ENCODE measurements at places on chromosomes 5 and 9. TPM values are rescaled to one million over a fixed set of nuclear protein-coding genes. Genes with fewer than 3 reads are reported as not detected.

DNA sequence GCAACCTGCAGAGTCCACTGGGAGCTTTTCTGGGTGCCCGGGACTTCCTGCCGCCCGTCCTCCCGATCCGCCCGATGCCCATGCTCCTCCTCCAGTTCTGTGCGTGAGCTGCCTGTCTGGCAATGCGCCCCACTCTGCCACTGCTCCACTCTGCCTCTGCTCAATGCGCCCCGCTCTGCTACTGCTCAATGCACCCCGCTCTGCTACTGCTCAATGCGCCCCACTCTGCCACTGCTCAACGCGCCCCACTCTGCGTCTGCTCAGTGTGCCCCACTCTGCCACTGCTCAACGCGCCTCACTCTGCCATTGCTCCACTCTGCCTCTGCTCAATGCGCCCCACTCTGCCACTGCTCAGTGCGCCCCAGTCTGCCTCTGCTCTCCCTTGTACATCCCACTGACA lies 436.0 kb downstream of the NR2F1-AS1 start:
- DNase-seq: peak; percentile 58
- H3K27me3 ChIP-seq: no peaks in the 10 kb centered on the region
- H3K27ac ChIP-seq: no peak overlapping the region
- no peaks in the 10 kb centered on the region for H3K36me3 ChIP-seq
- H3K4me3 ChIP-seq: no peak overlapping the region

GRCh38 chr9:81868145-81868544 lies 60.1 kb upstream of the SPATA31D4 start:
- H3K27ac ChIP-seq: no peak overlapping the region
- no peaks in the 10 kb centered on the region for H3K36me3 ChIP-seq
- DNase-seq: no peak
- no peak overlapping the region for H3K4me3 ChIP-seq
- no peaks in the 10 kb centered on the region for H3K27me3 ChIP-seq

DNA sequence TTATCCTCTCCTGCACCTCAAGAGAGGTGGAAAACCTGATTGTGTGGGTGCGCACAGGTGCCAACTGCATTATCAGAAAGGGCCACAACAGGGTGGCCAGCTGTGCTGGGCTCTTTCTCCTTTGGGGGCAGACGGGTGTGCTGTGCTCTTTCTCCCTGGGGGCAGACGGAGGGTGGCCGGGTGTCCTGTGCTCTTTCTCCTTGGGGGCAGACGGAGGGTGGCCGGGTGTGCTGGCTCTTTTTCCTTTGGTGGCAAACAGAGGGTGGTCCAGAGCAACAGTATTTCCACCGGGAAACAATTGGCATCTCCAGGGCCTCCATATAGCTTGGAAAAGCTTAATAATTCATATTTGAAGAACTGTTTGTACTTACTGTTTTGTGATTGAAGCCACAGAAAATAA lies 6.8 kb downstream of the LMX1B start:
- H3K36me3 ChIP-seq: no peaks in the 10 kb centered on the region
- no peak overlapping the region for H3K4me3 ChIP-seq
- H3K4me1 ChIP-seq: peaks cover 17% of the 10 kb centered on the region
- H3K27me3 ChIP-seq: peaks cover 92% of the 10 kb centered on the region
- H3K27ac ChIP-seq: no peak overlapping the region

- no peaks in the 10 kb centered on the region for H3K36me3 ChIP-seq
- H3K4me1 ChIP-seq: no peaks in the 10 kb centered on the region
- no peak overlapping the region for H3K4me3 ChIP-seq
- no peak overlapping the region for H3K27ac ChIP-seq
- no peak for DNase-seq
Measured at GRCh38 chr9:115414561-115414960, 296.6 kb upstream of the TNC start.

DNA sequence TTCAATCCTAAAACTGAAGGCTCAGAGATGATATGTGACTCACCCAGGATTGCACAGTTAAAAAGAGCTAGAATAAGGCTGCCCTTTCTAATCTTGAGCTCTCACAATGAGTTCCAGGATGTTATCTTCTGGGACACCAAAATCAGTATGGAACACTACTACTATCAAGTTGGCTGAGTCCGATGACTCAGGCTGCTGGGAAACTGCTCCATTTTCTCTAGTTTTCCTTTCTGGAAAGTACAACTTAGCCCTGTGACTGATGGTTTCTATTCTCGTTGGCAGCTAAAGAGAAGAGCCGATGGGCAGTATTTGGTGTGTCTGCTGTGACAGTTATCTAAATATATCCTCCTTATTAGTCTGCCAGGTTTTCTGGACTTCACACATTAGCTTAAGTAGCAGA lies 37.9 kb upstream of the DPYSL3 start:
- no peaks in the 10 kb centered on the region for H3K36me3 ChIP-seq
- H3K27me3 ChIP-seq: no peaks in the 10 kb centered on the region
- H3K4me3 ChIP-seq: no peak overlapping the region
- H3K4me1 ChIP-seq: peaks cover 6% of the 10 kb centered on the region

- H3K27ac ChIP-seq: no peak overlapping the region
- no peaks in the 10 kb centered on the region for H3K4me1 ChIP-seq
- H3K36me3 ChIP-seq: no peaks in the 10 kb centered on the region
- H3K27me3 ChIP-seq: no peaks in the 10 kb centered on the region
- no peak overlapping the region for H3K4me3 ChIP-seq
Measured at GRCh38 chr9:2466703-2467102, 154.9 kb upstream of the VLDLR start.

- H3K36me3 ChIP-seq: no peaks in the 10 kb centered on the region
- H3K27ac ChIP-seq: peak overlapping the region; percentile 83
- peak overlapping the region; percentile 60 for H3K4me3 ChIP-seq
- no peaks in the 10 kb centered on the region for H3K27me3 ChIP-seq
- peak; percentile 61 for DNase-seq
Measured at GRCh38 chr9:20624201-20625002, 2.1 kb upstream of the MLLT3 start.

- H3K27ac ChIP-seq: no peak overlapping the region
- no peak overlapping the region for H3K4me3 ChIP-seq
Measured at GRCh38 chr5:72845889-72846288, 29.4 kb downstream of the TNPO1 start.

DNA sequence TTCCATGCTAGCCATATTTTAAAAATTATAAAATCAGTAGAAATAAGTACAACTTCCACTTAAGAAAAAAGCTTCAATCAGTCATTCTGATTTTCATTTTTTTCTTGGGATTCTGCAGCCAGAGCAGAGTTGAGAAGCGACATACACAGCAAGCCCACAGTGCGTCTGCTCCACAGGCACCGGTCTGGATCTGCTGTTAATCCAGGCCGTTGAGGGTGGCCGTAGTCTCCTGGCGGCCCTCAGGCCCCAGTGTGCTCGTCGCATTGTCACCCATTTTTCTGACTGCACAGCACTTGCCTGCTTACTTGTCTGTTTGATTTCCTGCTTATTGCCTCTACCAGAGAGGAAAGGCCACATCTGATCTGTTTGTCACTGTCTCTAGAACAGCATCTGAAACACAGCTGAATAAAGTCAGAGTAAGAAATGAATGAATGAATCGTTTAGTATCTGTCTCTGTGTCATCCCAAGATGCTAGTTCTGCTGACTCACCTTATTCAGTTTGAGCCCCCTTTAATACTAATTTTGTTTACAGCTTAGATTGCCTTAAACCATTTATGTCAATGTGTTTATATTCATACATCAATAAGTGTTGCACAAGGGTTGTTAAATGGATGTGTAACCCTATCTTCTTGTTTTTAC lies 11.6 kb upstream of the ASPN start:
- DNase-seq: no peak
- H3K4me1 ChIP-seq: no peaks in the 10 kb centered on the region
- no peaks in the 10 kb centered on the region for H3K36me3 ChIP-seq
- H3K4me3 ChIP-seq: no peak overlapping the region
- H3K27ac ChIP-seq: no peak overlapping the region
- H3K27me3 ChIP-seq: no peaks in the 10 kb centered on the region

DNA sequence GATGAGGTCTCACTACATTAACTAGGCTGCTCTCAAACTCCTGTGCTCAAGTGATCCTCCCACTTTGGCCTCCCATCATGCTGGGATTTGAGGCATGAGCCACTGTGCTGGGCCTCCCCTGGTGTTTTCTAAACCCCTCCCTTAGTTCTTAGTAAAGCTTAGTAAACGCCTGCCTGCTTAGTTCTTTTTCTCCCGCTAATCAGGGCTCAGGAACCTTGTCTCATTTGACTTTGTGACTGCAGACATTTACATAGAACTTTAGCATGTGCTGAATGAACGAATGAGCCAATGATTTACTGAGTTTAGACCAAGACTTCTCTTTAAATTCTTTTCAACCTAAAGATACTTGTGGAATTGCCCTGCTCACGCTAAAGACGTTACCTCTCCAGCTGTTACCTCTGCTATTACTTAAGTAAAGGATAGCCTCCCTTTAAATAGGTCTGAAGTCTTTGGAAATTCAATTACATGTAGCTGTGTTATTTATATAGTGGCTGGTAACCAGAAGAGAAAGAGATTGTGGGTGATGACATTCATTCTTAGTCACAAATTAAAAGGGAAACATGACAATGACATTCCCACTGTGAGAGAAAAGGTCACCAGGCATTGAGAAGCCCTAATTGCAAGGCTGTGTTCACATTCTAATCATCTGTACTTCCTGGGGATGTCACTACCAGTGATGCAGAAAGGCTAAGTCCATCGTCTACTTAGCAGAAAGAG lies 18.6 kb upstream of the SUSD1 start:
- H3K4me3 ChIP-seq: no peak overlapping the region
- no peak for DNase-seq
- no peaks in the 10 kb centered on the region for H3K36me3 ChIP-seq
- no peaks in the 10 kb centered on the region for H3K27me3 ChIP-seq
- H3K27ac ChIP-seq: no peak overlapping the region
- H3K4me1 ChIP-seq: no peaks in the 10 kb centered on the region

DNA sequence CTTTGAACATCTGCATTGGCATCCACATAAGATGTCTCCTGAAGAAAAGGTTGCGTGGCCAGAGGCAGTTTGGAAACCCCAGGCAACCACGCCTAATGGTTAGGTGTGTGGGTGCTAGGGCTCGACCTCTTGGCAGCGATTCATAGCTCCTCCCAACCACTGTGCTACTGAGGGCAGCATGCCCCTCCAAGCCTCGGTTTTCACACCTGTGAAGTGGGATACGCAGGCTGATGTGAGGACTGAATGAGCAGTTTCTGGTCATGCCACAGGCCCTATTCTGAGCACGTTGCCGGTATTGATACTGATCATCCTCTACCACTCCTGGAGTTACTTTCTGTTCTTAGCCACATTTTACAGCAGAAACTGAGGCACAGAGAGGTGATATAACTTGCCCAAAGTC lies 19.1 kb downstream of the NDST1 start:
- H3K27me3 ChIP-seq: no peaks in the 10 kb centered on the region
- peak overlapping the region; percentile 15 for H3K27ac ChIP-seq
- DNase-seq: no peak

DNA sequence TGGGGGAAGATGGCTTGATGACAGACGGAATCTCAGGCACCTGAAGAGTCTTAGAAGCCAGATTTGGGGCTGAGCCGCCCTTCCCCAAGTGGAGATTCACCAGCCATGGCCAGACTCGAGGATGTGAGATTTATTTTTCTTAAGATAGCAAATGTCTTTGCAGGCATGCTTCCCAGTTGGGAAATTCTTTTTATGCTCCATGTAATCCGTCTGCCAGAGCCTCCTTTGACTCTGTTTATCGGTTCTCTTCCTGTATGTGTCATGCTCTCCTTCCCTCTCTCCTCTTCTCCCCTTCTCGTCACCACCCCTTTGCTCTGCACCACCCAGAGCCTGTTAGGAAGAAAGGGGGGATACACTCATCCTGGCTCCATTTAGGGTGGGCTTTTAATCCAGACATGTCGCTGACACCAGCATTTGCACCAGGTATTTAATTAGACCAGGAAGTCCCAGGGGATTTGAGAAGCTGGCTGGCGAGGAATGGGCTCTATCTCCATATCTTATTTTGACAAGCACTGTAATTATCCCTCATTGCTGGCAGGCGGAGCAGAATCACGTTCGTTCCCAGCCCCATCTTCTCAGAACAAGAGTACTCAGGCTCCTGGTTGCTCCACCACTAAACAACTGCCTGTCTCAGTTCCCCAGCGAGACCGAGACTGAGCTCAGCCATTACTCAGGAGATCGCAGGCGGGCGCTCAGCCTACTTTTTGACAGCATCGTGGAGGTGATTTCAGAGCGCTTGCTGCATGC lies 50.9 kb downstream of the KCNIP1 start:
- H3K36me3 ChIP-seq: no peaks in the 10 kb centered on the region
- peaks cover 3% of the 10 kb centered on the region for H3K4me1 ChIP-seq

DNA sequence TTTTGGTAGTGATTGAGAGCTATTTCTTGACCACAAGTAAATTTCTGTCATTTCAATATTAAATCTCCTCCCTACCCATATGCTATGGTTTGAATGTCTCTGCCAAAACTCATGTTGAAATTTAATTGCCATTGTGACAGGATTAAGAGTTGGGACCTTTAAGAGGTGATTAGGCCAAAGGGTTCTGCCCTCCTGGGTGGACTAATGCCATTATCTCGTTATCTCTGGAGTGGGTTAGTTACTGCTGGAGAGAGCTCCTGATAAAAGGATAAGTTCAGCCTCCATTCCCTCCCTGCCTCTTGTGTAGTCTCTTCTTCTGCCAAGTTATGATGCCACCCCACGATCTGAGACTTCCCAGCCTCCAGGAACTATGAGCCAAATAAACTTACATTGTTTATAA lies 3.6 kb upstream of the DRD1 start:
- H3K36me3 ChIP-seq: no peaks in the 10 kb centered on the region
- no peak overlapping the region for H3K4me3 ChIP-seq
- no peak for DNase-seq
- no peak overlapping the region for H3K27ac ChIP-seq
- peaks cover 10% of the 10 kb centered on the region for H3K4me1 ChIP-seq

DNA sequence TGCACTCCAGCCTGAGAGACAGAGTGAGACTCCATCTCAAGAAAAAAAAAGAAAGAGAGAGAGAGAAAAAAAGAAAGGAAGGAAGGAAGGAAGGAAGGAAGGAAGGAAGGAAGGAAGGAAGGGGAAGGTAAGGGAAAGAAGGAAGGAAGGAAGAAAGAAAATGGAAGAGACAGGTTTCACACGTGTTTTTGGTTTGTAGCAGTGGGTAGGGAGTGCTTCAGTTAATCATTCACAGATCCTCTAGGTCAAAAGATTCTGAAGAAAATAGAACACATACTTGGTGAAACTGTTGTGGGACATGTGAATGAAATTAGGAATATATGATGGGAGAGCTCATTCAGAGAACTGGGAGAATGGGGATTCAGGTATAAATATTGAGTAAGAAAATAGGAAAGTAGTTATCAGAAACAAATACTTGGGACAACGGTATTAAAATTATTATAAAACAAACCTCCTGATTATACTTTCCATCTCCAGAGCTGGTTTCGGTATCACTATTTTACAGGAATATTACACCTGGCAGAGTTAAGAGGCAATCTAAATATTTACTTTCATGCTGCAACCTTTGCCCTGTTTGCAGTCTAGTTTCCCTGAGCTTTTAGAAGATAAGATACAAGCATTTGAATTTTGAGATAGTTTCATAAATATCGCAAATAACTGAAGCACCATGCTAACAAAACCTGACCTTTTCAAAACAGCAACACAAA lies 37.2 kb downstream of the MARVELD2 start:
- H3K27ac ChIP-seq: peak overlapping the region; percentile 40
- H3K4me3 ChIP-seq: no peak overlapping the region
- no peak for DNase-seq
- no peaks in the 10 kb centered on the region for H3K27me3 ChIP-seq
- H3K4me1 ChIP-seq: peaks cover 7% of the 10 kb centered on the region

SV2C gene
- 0.51 TPM for total RNA-seq

CATSPER3 gene
- total RNA-seq: not detected

DUSP1 gene
- total RNA-seq: 1,492 TPM

DAPK1 gene
- 250 TPM for total RNA-seq

IFNA2 gene
- not detected for total RNA-seq

TAF1L gene
- not detected for total RNA-seq

FIBCD1 gene
- total RNA-seq: 1.4 TPM

FST gene
- total RNA-seq: 4.0 TPM

FAM114A2 gene
- total RNA-seq: 14.0 TPM

CER1 gene
- total RNA-seq: not detected

PCDHGB7 gene
- 17.8 TPM for total RNA-seq
